ENCODE measurements at places on chromosomes 4 and X. TPM values are rescaled to one million over a fixed set of nuclear protein-coding genes. Genes with fewer than 3 reads are reported as not detected.

SRP72 gene
- 13.1 TPM for total RNA-seq

GPR173 gene
- 1.8 TPM for total RNA-seq

DNA sequence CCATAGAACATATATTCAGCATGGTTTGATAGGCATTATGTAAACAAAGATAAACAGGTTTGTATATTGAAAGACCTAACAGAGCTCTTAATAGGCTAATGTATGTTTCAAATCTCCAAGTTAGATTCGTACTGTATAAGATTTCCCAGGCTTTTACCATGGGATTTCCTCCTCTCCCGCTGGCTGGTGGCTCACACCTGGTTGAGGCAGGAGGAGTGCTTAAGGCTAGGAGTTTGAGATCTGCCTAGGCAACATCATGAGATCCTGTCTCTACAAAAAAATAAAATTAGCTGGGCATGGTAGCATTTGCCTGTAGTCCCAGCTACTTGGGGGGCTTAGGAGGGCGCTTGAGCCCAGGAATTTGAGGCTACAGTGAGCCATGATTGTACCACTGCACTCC, 5.4 kb downstream of the CPE start:
- no peak for DNase-seq

DNA sequence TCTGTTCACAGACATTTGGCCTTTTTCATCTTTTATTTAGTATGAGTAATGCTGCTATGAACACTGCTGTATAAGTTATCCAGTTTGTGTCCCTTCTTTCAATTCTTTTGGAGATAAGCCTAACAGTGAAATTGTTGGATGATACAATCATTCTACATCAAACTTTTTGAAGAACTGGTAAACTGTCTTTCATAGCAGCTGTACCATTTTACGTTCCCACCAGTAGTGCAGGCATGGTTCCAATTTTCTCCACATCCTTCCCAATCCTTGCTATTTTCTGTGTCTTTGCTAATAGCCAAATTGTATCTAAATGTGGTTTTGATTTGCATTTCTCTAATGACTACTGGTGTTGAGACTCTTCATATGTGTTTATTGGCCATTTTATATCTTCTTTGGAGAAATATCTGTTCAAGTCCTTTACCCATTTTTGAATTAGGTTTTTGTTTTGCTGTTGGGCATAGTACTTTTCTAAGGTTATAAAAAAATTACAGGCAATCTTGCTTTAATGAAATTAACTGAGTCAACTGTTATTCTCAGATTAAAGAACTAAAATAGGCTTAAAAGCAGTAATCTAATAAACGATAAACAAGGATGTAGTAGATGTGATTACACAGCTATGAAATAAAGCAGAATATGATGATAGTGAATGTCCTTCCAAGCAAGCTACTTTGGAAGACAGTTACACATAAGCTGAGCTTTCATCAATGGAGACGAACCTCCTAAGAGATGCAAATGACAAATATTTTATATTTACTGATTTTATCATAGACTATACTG, 57.2 kb downstream of the FBXW7 start:
- no peak for DNase-seq

- no peak for DNase-seq
These were observed 50.7 kb downstream of the MXRA5 start for GRCh38 chrX:3295731-3296130.

DNA sequence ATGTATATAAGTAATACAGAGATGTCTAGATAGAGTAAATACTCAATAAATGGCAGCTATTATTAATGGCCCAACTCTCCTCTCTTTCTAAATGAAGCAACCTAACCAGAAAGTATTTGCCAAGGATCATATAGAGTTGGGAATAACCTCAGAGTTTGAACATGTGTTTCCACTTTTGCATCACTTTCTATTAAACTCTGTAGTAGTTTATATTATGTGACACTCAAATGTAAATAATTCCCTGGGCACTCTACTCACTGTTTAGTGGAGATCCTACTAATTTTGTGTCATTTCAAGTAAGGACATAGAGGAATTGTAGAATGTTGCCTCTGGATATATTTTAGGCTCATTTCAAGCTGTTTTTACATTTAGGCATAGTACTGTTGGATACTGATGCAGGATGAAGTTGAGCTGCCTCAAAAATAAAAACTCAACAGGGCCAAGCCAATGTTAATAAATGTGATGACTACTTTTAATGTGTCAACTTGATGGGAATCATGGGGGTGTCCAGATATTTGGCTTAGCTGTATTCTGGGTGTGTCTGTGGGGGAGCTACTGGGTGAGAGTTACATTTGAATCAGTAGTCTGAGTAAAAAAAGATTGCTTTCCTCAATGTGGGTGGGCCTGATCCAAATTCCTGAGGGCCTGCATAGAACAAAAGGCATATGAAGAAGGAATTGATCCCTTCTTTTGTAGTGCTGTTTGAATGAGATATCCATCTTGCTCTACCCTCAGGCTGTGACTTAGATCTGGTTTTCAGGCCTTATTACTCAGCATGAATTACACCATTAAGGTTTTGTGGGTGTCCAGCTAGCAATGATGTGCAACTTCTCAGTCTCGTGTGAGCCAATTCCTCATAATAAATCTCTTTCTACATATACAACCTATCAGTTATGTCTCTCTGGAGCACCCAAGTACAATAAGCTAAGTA, 1368.2 kb downstream of the STIM2 start:
- DNase-seq, result no peak

GRCh38 chr4:14337892-14338584, 664.2 kb upstream of the CPEB2 start:
- no peak for DNase-seq

Measured in transverse colon (tissue), 4 donors.